ENCODE measurements at places on chromosomes 13 and 19. TPM values are rescaled to one million over a fixed set of nuclear protein-coding genes. Genes with fewer than 3 reads are reported as not detected.

ZNF132 gene
- 1.0 TPM for total RNA-seq

DNA sequence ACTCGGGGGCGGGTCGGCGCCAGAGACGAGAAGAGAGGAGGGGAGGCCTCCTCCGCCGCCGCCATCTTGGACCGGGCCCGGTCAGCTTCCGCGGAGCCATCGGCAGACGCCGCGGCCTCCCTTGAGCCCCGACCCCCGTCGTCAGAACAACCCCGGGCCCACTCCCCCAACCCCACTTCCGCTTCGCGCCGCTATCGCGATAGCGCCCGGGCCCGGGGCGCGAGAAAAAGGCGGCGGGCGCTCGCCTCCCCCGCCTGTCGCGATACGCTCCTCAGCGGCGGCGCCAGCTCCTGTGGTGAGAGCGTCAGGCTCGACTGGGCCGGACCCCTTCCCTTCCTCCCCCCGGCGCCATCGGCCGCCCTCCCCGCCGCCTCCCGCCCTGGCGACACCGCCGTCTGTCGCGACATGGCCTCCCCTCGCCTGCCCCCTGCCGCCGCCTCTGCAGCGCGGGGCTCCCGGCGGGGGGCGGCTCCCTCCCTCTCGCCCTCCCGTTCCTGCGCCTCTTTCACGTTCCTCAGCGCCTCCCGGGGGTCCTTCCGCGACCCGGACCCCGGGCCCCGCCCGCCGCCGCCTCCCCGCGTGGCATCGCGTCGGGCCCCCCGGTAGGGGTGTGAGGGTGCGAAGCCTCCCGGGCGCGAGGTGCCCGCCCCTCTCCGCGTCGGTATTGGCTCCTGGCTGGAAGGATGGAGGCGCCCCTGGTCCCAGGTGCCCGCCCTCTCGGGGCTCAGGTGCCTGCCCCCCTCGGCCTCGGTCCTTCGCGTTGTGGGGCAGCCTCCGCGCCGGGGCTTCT is at the start of gene CNOT3:
Gene CNOT3, plus strand, starts transcription at position 64 of the 790 bp plus-strand sequence. CDS start 5,217 bp downstream, outside the sequence.
- peak within 1 kb of the TSS; percentile 92 for H3K27ac ChIP-seq
- peaks cover 34% of the 10 kb centered on the region for H3K36me3 ChIP-seq
- peaks cover 48% of the 10 kb centered on the region for H3K4me1 ChIP-seq
- peak; percentile 71 for DNase-seq

DNA sequence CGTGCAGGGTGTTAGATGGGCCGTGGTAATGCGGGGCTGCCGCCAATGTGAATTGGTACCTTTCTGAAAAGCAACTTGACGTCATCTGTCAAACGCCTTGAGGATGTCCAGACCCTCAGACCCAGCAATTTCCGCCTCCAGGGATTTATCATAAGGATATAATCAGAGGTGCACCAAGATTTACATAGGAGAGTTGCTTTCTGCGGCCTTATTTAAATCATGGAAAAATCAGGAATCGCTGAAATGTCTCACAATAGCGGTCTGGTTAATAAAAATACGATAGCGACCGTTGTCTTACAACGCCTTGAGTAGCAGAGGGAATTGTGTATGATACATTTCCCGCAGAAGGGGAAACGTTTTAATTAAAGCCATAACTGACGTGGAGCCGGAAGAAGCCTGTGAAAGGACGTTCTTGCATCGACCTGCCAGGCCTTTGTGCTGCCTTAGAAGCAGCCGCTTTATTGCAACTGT is 32.3 kb upstream of the NDUFS7 start:
- no peak overlapping the region for H3K27ac ChIP-seq
- DNase-seq: no peak
- H3K4me3 ChIP-seq: no peak overlapping the region
- H3K36me3 ChIP-seq: no peaks in the 10 kb centered on the region

FLT3 gene
- total RNA-seq: 0.55 TPM

GRCh38 chr13:50910485-50910805 is 854 bp downstream of the RNASEH2B start:
- H3K27me3 ChIP-seq: no peaks in the 10 kb centered on the region
- H3K27ac ChIP-seq: peak overlapping the region; percentile 93
- H3K36me3 ChIP-seq: no peaks in the 10 kb centered on the region
- DNase-seq: no peak
- peaks cover 29% of the 10 kb centered on the region for H3K4me1 ChIP-seq
- peak overlapping the region; percentile 94 for H3K4me3 ChIP-seq

CACNA1A gene
- 0.30 TPM for total RNA-seq

DNA sequence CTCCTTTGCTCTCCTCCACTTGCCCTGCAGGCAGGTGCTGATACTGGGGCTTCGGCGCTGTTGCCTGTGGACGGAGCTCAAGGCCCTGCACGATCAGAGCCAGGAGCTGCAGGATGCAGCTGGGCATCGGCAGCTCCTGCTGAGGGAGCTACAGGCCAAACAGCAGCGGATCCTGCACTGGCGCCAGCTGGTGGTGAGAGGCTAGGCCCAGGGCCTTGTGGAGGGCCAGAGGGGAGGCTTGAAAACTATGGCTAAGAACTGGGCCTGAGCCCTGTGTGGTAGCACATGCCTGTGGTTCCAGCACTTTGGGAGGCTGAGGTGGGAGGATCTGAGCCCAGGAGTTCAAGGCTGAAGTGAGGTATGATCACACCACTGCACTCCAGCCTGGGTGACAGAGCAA is 6.3 kb downstream of the HAUS5 start:
- no peak for DNase-seq
- H3K27me3 ChIP-seq: no peaks in the 10 kb centered on the region
- H3K36me3 ChIP-seq: peaks cover 36% of the 10 kb centered on the region

ABCA7 gene
- 118 TPM for total RNA-seq

GNA15 gene
- 12.1 TPM for total RNA-seq

SETDB2 gene
- total RNA-seq: 10.8 TPM

CFAP97D2 gene
- total RNA-seq: 0.52 TPM

- peak; percentile 67 for DNase-seq
- H3K36me3 ChIP-seq: no peaks in the 10 kb centered on the region
- peak overlapping the region; percentile 64 for H3K4me3 ChIP-seq
Observed at GRCh38 chr19:36489920-36490415, 607 bp upstream of the ZNF566 start.

ZNF223 gene
- 1.1 TPM for total RNA-seq

GRCh38 chr13:37701306-37701705 is 102.7 kb upstream of the POSTN start:
- no peak overlapping the region for H3K27ac ChIP-seq
- no peak for DNase-seq
- H3K4me3 ChIP-seq: no peak overlapping the region
- no peaks in the 10 kb centered on the region for H3K4me1 ChIP-seq
- no peaks in the 10 kb centered on the region for H3K36me3 ChIP-seq

GRCh38 chr13:40599124-40599523 is 67.3 kb downstream of the FOXO1 start:
- peaks cover 2% of the 10 kb centered on the region for H3K36me3 ChIP-seq
- no peaks in the 10 kb centered on the region for H3K27me3 ChIP-seq
- DNase-seq: no peak
- no peak overlapping the region for H3K27ac ChIP-seq

GRCh38 chr19:29872224-29872731 is 60.5 kb downstream of the CCNE1 start:
- DNase-seq: no peak
- peaks cover 17% of the 10 kb centered on the region for H3K4me1 ChIP-seq
- no peak overlapping the region for H3K27ac ChIP-seq
- no peaks in the 10 kb centered on the region for H3K36me3 ChIP-seq
- peak overlapping the region; percentile 14 for H3K4me3 ChIP-seq

DNA sequence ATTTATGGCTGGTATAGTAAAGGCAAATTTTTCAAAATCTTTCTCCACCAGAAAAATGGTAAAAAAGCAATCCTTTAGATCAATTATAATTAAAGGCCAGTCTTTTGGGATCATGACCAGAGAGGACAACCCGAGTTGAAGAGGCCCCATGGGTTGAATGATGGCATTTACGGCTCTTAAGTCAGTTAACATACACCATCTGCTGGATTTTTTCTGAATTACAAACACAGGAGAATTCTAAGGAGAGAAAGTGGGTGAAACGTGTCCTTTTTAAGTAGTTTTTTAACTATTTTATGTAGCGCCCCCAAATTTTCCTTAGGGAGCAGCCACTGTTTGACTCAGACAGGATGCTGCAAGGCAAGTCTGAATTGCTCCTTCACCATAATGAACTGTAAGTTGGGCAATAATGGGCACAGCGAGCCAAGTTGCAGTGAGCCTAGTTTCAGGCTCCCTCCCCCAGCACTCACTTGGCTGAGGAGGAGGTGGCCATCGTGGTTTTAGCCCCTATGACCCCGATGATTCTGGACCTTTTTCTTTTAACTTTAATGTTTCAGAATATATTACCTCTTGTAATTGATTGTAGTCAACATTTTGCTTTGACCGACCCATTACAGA is 13.6 kb upstream of the ZNF611 start:
- H3K27ac ChIP-seq: no peak overlapping the region
- no peaks in the 10 kb centered on the region for H3K27me3 ChIP-seq
- H3K4me1 ChIP-seq: no peaks in the 10 kb centered on the region

WDR88 gene
- not detected for total RNA-seq

CEACAM8 gene
- total RNA-seq: not detected

- no peaks in the 10 kb centered on the region for H3K27me3 ChIP-seq
- H3K36me3 ChIP-seq: no peaks in the 10 kb centered on the region
- H3K4me3 ChIP-seq: no peak overlapping the region
- H3K4me1 ChIP-seq: no peaks in the 10 kb centered on the region
Observed at GRCh38 chr19:8163759-8164158, 14.4 kb upstream of the FBN3 start.

DNA sequence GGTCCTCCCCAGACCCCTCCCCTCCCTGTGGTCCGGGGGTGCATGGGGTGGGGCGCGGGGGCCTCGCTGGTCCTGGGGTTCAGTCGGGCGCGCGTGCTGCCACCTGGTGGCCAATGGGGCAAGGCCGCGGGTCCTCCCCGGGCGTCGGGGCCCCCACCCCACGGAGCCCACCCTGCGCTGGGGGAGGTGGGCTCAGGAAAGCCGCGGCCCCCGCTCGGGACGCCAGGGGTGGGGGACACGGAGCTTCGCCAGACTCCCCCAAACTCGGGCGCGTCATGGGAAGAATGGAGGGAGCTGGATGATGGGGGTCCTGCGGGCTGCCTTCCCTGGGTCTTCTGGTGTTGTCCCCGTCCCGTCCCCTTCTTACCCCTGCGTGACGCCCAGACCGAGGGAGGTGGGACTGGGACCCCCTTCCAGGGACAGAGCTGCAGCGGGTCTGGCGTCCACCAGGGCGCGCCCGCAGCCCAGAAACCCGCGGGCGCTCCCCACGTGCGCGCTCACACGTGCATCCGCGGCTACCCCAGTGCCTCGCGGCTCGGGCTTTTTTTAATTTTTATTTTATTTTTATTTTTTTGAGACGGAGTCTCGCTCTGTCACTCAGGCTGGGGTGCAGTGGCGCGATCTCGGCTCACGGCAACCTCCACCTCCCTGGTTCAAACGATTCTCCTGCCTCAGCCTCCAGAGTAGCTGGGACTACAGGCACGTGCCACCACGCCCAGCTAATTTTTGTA is 19.8 kb upstream of the TCF3 start:
- H3K4me1 ChIP-seq: peaks cover 26% of the 10 kb centered on the region
- peaks cover 59% of the 10 kb centered on the region for H3K27me3 ChIP-seq
- no peaks in the 10 kb centered on the region for H3K36me3 ChIP-seq
- no peak overlapping the region for H3K27ac ChIP-seq

C19orf33 gene
- total RNA-seq: not detected

GRCh38 chr19:38374332-38375097 is at the start of gene PSMD8:
Gene PSMD8 (plus strand): TSS chr19:38374571. CDS start chr19:38374602, 31 bp downstream.
- H3K4me1 ChIP-seq: peaks cover 34% of the 10 kb centered on the region
- H3K4me3 ChIP-seq: peak within 1 kb of the TSS; percentile 93
- peaks cover 23% of the 10 kb centered on the region for H3K36me3 ChIP-seq

IGFL1 gene
- not detected for total RNA-seq

UBE2L5 gene
- 0.11 TPM for total RNA-seq

- H3K27me3 ChIP-seq: no peaks in the 10 kb centered on the region
- no peak overlapping the region for H3K4me3 ChIP-seq
- no peak overlapping the region for H3K27ac ChIP-seq
- H3K36me3 ChIP-seq: no peaks in the 10 kb centered on the region
- peaks cover 13% of the 10 kb centered on the region for H3K4me1 ChIP-seq
Observed at GRCh38 chr19:49718511-49718910, 27.6 kb downstream of the CPT1C start.

DNA sequence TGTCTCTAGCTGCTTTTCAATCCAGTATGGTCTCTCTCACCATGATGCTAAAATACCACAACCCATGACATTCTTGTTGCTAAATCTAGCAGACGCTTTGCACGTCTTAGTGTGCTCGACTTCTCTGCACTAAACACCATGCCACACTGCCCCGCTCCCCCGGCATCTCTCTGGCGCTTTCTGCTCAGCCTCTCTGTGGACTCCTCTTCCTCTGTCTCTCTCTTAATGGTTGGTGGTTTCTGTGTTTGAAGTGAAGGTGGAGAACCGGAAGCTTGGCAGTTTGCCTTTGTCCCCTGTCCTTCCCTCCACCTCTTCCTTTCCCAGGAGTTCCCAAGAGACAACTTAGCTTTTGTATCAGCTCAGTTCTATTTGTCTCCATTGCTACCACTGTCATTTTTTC is 8.8 kb downstream of the ERCC5 start:
- H3K27me3 ChIP-seq: no peaks in the 10 kb centered on the region
- peaks cover 11% of the 10 kb centered on the region for H3K4me1 ChIP-seq
- peak overlapping the region; percentile 43 for H3K27ac ChIP-seq
- no peak for DNase-seq

ZNF575 gene
- total RNA-seq: 2.7 TPM

DNA sequence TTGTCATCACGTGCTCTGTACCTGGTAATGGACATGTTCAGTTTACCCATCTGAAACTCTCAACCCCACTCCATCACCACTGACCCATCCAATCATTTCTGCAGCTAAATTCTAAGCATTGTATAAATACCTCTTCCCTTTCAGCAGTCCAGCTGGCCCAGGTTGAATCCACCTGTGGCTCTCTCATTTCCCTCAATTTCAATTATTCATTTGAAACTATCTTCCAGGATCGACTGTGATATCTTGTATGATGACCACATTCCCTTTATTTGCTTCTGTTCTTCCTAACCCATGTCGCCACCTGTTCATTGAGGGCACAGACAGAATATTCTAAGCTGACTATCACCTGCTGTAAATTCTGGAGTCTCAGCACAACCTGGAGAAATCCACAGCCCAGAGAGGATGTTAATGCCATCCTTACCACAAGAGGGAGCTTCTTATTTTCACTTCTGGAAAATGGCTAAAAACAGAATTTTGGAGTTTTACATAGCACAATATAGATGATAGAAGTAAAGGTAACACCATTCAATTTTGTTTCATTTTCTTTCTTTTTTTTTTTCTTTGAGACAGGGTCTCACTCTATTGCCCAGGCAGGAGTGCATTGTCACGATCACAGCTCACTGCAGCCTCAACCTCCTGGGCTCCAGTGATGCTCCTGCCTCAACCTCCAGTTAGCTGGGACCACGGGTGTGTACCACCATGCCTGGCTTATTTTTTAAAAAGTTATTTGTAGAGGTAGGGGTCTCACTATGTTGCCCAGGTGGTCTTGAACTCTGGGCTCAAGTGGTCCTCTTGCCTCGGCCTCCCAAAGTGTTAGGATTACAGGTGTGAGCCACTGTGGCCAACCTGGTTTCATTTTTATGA is 38.6 kb downstream of the ZNF823 start:
- H3K4me3 ChIP-seq: no peak overlapping the region
- no peaks in the 10 kb centered on the region for H3K36me3 ChIP-seq
- H3K27ac ChIP-seq: no peak overlapping the region

ERICH4 gene
- total RNA-seq: not detected

GRCh38 chr13:84670245-84670644 is 788.0 kb upstream of the SLITRK1 start:
- no peaks in the 10 kb centered on the region for H3K27me3 ChIP-seq
- H3K4me1 ChIP-seq: no peaks in the 10 kb centered on the region
- no peak overlapping the region for H3K4me3 ChIP-seq
